GM19239 (cell line): ENCODE measurements at places on chromosomes 12 and 14.

DNA sequence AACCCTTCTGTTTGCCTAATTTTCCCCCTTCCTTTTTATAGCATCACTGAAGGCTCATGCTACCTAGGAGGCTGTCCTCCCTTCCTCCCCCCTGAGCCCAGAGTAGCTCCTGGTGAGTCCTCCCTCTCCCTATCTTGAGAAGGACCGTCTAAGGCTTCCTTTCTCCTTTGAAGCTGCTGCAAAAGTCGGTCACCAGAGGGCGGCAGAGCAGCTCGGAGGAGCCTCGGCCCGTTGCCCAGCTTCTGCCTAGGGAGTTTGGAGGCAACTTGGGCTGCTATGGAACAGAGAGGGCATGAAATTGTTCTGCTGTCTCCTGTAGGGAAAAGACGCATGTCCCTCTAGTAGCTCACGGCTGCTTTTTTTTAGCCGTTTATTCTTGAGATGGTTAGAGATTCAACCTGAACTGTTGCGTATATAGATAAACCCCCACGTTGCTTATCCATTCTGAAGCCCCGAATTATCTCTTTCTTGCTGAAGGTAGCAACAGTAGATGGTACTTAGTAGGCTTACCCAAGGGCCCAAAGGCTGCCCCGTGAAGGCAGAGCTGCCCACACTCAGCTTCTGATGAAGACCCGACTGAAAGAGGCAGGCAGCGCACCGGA lies 5.7 kb downstream of the WNT5B start:
- DNase-seq: peak; percentile 79

- no peak for DNase-seq
Measured at GRCh38 chr12:6962285-6963015, 8.0 kb downstream of the PHB2 start.

DNA sequence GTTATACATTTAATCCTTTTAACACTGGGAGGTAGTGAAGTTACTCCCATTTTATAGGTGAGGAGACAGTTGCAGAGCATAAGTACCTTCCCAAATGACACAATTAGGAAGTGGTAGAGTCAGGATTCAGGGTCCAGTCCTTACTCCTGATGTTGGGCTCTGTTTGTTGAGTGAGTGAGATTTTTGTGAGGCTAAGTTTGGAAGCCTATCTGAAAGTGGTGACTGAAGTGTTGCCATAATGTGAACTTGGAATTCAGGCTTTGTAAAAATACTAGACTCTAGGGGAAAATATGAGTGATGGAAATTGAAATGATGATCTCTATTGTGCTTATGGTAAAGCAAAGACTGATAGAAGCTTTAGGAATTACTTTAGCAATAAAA lies 2.2 kb downstream of the NUDT4 start:
- no peak for DNase-seq

- no peak for DNase-seq
Measured at GRCh38 chr14:74501135-74501614, 7.6 kb downstream of the ISCA2 start.

- no peak for DNase-seq
Measured at GRCh38 chr12:132326646-132327045, 2.7 kb downstream of the GALNT9 start.
